ENCODE measurements at places on chromosomes 7 and 10.

GRCh38 chr7:149873970-149874643 lies 338 bp downstream of the ATP6V0E2 start:
- no peak for DNase-seq

DNA sequence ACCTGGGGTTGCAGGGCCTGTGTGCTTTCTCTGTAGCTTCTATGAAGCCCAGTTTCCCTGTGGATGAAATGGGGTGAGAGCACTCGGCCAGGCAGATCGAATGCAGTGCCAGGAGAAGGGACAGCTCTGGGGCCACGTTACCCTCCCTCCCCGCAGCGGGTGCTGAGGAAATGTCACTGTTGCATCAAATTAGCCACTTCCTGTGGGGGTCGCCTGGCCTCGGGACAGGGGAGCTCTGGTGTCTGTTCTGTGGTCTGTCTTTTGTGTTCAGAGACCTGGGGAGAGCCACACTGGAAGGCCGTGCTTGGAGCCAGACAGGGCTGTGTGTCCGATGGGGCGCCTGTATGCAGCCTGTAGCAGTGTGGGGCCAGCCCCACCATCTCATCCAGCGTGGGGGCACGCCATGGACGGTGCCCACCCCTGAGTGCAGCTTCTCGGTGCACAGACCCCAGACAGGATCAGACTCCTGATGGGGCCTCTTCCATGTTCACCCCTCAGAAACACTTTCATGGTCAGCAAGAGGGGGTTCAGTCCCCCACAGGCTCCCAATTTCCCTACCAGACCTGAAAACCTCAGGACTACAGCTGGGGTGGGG lies 13.6 kb downstream of the TTYH3 start:
- DNase-seq = no peak

DNA sequence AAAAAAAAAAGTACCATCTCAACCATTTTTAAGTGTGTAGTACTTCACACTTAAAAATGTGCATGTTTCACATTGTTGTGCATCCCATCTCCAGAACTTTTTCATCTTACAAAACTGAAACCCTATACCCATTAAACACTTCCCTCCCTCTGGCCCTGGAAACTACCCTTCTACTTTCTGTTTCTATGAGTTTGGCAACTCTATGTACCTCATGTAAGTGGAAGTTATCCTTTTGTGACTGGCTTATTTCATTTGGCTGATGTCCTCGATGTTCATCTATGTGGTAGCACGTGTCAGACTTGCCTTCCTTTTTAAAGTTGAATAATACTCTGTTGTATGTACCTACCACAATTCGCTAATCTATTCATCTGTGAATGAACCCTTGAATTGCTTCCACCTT lies 12.2 kb downstream of the KCNMA1 start:
- DNase-seq = no peak

- DNase-seq = no peak
These were observed 533.2 kb upstream of the POM121L12 start for GRCh38 chr7:52502281-52502680.

DNA sequence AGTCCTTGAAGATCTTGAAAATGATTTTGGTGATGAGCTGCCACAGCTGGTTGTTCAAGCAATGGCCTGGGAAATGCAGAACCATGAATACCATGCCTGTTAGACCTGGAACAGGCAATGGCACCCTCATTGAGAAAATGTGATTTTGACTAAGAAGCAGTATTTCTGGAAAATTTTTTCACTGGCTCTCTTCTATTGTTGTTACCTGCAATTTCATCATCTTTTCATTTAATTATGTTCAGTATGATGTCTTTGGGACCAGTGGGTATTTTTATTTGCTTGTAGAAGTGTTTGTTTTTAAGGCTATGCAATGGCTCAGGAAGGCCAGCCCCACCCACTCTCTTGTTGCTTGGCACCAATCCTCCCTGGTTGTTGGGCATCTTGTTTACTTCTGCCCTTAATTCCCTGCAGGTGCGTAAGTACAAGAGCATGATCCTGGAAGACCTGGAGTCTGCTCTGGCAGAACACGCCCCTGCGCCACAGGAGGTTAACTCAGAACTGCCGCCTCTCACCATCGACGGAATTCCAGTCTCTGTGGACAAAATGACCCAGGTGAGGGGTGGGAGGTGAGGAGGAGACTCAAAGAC lies 78.6 kb downstream of the NRF1 start:
- no peak for DNase-seq

Data from amygdala (tissue), 56 donors.